Activated CD8-positive, alpha-beta memory T cell treated with anti-CD3 and anti-CD28 coated beads for 24 hours (primary cell): ENCODE measurements at places on chromosomes 3 and 15.

DNA sequence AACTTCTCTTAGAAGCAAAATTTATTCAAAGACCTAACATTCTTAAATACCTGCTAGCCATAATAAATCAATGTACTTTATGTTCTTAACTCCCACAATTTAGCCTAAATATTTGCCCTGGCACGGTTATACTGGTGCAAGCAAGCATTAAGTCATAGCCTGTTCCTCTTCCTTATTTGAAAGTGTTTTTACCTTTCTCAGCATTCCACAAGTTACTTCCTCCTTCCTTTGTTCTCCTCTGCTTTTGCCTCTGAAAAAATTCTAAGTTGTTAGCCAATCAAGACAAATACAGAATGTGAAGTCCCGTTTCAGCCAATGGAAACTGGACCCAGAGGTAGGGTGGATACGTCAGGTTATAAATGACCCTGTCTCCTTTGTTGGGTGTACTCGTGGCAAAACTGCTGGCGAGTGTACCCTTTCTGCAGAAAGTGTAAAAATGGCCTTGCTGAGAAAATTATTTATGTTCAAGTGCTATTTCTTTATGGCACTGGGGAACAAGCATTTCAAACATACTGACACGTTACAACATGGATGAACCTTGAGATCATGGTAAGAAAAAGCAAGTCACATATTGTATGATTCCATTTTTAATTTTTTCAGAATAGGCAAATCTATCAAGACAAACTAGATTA is 3.1 kb upstream of the TATDN2 start:
- DNase-seq: no peak

GRCh38 chr3:177776661-177777101 is 579.4 kb upstream of the TBL1XR1 start:
- DNase-seq: no peak

- DNase-seq: no peak
Measured at GRCh38 chr15:56795502-56795901, 62.2 kb upstream of the ZNF280D start.

DNA sequence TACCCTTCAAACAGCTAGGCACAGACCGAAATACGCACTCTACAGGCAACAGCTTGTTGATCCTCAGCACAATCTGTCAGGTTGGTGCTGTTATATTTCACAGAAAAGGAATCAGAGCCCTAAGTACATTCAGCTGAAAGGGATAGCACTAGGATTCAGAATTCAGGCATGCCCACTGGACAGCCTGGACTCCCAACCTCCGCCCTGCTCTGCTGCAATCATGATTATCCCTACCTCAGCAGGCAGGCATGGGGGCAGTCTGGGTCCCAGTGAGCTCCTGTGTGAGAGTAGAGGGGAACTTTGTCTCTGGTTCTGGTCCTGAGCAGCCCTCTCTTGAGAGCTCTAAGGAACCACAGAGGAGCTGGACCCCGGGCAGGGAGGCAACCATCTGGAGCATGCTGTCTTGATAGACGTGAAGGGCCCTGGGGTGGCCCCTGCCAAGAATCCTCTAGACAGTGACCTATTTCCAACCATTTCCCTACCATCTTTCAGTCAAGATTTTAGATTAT is 23.4 kb upstream of the NOX5 start:
- DNase-seq: no peak

- no peak for DNase-seq
Measured at GRCh38 chr3:13550423-13550690, 1.4 kb downstream of the FBLN2 start.

DNA sequence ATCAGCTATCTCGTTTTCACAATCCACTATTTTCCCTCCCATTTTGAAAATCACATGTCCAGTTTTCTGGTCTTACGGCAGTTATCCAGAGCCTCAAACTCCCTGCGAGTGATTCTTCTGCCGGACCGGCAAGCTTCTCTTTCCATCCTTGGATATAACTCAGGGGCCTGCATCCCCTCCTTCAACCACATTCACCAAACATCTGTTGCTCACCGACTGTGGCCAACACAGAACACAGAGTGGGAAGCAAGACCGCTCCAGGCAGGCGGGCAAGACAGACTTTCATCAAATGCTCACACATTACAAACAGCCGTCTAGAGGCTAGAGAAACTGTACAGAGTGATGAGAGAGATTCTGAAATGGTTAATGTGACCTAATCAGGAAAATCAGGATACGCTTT is 7.6 kb upstream of the SLC12A8 start:
- DNase-seq: no peak

GRCh38 chr15:83210619-83211018 is 3.0 kb upstream of the HDGFL3 start:
- DNase-seq: no peak

DNA sequence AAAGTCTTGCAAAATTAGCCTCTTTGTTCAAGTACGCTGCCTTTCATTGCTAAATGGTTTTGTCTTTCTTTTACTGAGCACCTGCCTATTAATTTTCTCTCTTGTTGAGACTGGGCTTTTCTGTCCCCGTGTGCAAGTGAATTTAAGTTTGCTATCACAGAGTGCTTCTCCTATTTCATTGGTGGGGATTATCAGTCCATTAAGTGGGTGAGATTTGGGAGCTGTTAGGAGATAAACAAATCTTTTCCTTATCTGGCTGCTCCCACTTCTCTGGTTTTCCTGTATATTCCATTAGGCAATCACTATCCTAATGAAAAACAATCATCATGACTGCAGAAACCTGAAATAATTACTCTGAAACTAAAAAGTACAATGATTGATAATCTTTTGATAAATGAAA is 254.2 kb downstream of the NR1D2 start:
- DNase-seq: no peak

- no peak for DNase-seq
Measured at GRCh38 chr15:83854321-83854720, 200.4 kb downstream of the ADAMTSL3 start.

- DNase-seq: no peak
Measured at GRCh38 chr3:97960993-97961766, 11.1 kb downstream of the RIOX2 start.
